ENCODE measurements at places on chromosomes 2 and 18. TPM values are rescaled to one million over a fixed set of nuclear protein-coding genes. Genes with fewer than 3 reads are reported as not detected.

The SLC19A3 gene
- total RNA-seq: 3.1 TPM

The CYS1 gene
- 1.4 TPM for total RNA-seq

The CGREF1 gene
- total RNA-seq: 7.3 TPM

The VWA3B gene
- not detected for total RNA-seq

The EFR3B gene
- 12.8 TPM for total RNA-seq

The ARMC9 gene
- 13.3 TPM for total RNA-seq

The TMEM150A gene
- 11.8 TPM for total RNA-seq

The TUBA3E gene
- not detected for total RNA-seq

The MITD1 gene
- 17.3 TPM for total RNA-seq

The BOLL gene
- total RNA-seq: not detected

The SLC9A4 gene
- total RNA-seq: not detected

The ABCG5 gene
- total RNA-seq: not detected

The CYRIA gene
- 0.06 TPM for total RNA-seq

The LHCGR gene
- total RNA-seq: not detected

The SLC8A1 gene
- total RNA-seq: 0.51 TPM

The SALL3 gene
- total RNA-seq: not detected

The KLHL30 gene
- 0.13 TPM for total RNA-seq

The GKN2 gene
- 3.5 TPM for total RNA-seq

The SLC23A3 gene
- 0.49 TPM for total RNA-seq

The UGP2 gene
- 92.2 TPM for total RNA-seq

The RAPGEF4 gene
- 0.12 TPM for total RNA-seq

The ACOXL gene
- not detected for total RNA-seq

The GRB14 gene
- 3.5 TPM for total RNA-seq

The AQP12B gene
- total RNA-seq: not detected

The CASP10 gene
- 1.5 TPM for total RNA-seq

The ZAP70 gene
- not detected for total RNA-seq

The HJURP gene
- total RNA-seq: 89.5 TPM

The CNOT11 gene
- total RNA-seq: 42.5 TPM

The FASTKD1 gene
- 22.2 TPM for total RNA-seq

The POU3F3 gene
- total RNA-seq: not detected

The GCFC2 gene
- 17.2 TPM for total RNA-seq

The FTCDNL1 gene
- 1.8 TPM for total RNA-seq

The GREB1 gene
- total RNA-seq: 2.7 TPM

The LRRC30 gene
- total RNA-seq: not detected

The USP14 gene
- 66.2 TPM for total RNA-seq

The CACNB4 gene
- total RNA-seq: 0.32 TPM

The ASXL3 gene
- total RNA-seq: not detected

The NBAS gene
- 16.3 TPM for total RNA-seq

The IL36B gene
- not detected for total RNA-seq

The DES gene
- total RNA-seq: not detected

The FIGN gene
- total RNA-seq: 1.7 TPM

The DSG1 gene
- not detected for total RNA-seq

The SP9 gene
- 3.7 TPM for total RNA-seq

The MEP1B gene
- total RNA-seq: 0.06 TPM

The CPS1 gene
- 6.2 TPM for total RNA-seq

The CRYBA2 gene
- not detected for total RNA-seq

The CD207 gene
- total RNA-seq: not detected

The KIAA2012 gene
- total RNA-seq: not detected

The ERFE gene
- total RNA-seq: 7.8 TPM

The CFAP221 gene
- not detected for total RNA-seq

The DCDC2C gene
- 0.54 TPM for total RNA-seq

The OR6B2 gene
- not detected for total RNA-seq

The AQP4 gene
- total RNA-seq: not detected

The CD226 gene
- not detected for total RNA-seq

The IL36RN gene
- 0.59 TPM for total RNA-seq

The HOXD12 gene
- not detected for total RNA-seq

The SLC5A7 gene
- total RNA-seq: not detected

The IHH gene
- 0.12 TPM for total RNA-seq

Measured in A549 treated with RU486 at 1 μM for 4 hours (cell line).